IMR-90 (cell line): ENCODE measurements at places on chromosomes 6 and 20. TPM values are rescaled to one million over a fixed set of nuclear protein-coding genes. Genes with fewer than 3 reads are reported as not detected.

The CYP24A1 gene
- polyA plus RNA-seq: not detected in 2 replicates

GRCh38 chr6:54879188-54879985, 32.8 kb downstream of the FAM83B start:
- no peaks in the 10 kb centered on the region for H3K4me1 ChIP-seq
- no peaks in the 10 kb centered on the region for H3K36me3 ChIP-seq
- no peak for DNase-seq
- H3K4me3 ChIP-seq: no peak overlapping the region
- no peak overlapping the region for H3K27ac ChIP-seq
- H3K27me3 ChIP-seq: no peaks in the 10 kb centered on the region

DNA sequence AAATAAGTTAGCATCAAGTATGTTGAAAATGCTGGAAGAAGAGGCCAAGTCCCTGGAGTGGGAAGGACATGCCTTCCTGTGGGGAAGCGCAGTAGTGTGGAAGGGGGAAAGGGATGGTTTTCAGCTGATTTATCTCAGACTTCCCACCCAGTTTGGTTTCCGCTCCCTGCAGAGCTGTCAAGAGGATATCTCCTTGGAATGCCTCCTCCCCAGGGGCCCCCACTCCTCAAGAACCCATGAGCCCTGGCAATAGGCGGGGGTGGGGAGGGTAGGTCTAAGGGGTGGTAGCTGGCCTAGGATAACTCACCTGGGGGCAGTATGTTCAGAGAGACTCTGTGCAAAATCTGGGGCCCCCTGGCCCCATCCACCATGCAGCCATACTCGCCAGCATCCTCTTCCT, 696 bp downstream of the TREML1 start:
- no peaks in the 10 kb centered on the region for H3K4me1 ChIP-seq
- H3K27ac ChIP-seq: no peak overlapping the region
- no peaks in the 10 kb centered on the region; the same call in 1 of the 2 replicates for H3K27me3 ChIP-seq
- no peaks in the 10 kb centered on the region for H3K36me3 ChIP-seq
- DNase-seq: no peak

- no peak overlapping the region for H3K4me3 ChIP-seq
- no peak overlapping the region for H3K27ac ChIP-seq
- H3K27me3 ChIP-seq: no peaks in the 10 kb centered on the region
- H3K36me3 ChIP-seq: no peaks in the 10 kb centered on the region
- peaks cover 23% of the 10 kb centered on the region for H3K4me1 ChIP-seq
- peak; percentile 30 for DNase-seq
Measured at GRCh38 chr6:1327630-1328029, 15.7 kb downstream of the FOXQ1 start.

The SAMD3 gene
- polyA plus RNA-seq: 3.6 and 3.9 TPM in 2 replicates

DNA sequence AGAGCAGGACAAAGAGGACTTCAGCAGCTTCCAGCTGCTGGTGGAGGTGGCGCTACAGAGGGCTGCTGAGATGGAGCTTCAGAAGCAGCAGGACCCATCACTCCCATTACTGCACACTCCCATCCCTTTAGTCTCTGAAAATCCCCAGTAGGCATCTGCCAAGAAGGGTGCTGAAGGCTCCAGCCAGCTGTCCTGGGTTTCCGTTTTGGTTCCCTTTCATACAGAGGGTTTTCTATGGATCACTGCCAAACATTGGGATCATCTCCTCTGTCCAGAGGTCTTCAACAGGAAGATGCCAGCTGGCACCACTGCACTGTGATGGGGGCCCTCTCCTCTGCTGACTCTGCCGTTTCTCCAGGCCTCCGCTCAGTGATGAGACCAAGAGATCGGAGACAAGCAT, 14.3 kb upstream of the RAB5IF start:
- no peak overlapping the region for H3K4me3 ChIP-seq
- H3K27ac ChIP-seq: no peak overlapping the region
- H3K36me3 ChIP-seq: peaks cover 16% of the 10 kb centered on the region
- H3K4me1 ChIP-seq: no peaks in the 10 kb centered on the region
- DNase-seq: no peak

- peaks cover 20% of the 10 kb centered on the region for H3K4me1 ChIP-seq
- H3K27me3 ChIP-seq: no peaks in the 10 kb centered on the region
- no peak overlapping the region for H3K4me3 ChIP-seq
- peak; percentile 43 for DNase-seq
- H3K27ac ChIP-seq: no peak overlapping the region
Measured at GRCh38 chr6:136066005-136066404, 184.1 kb downstream of the MTFR2 start.

The C20orf202 gene
- polyA plus RNA-seq: not detected in 2 replicates

DNA sequence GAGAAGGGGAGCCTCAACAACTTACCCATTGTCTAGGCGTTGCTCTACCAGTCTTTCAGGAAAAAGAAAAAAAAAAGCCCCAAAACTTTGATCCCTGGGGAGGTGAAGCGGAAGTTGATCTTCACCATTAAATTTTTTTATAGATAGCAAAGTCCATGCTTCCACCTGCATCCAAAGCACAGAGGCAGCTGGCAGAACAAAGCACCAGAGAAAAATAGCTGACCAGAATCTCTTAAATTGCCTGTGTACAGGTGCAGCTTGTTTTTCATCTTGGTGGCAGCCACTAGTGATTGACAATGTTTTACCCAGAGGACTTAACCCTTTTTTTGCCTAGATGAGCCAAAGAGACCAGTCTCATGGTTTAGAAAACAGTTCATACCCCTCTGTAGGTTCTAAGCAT, 86.0 kb downstream of the MYB start:
- H3K4me1 ChIP-seq: no peaks in the 10 kb centered on the region
- H3K36me3 ChIP-seq: no peaks in the 10 kb centered on the region
- peaks cover 1% of the 10 kb centered on the region for H3K27me3 ChIP-seq

GRCh38 chr6:110622912-110623578, 146.6 kb upstream of the SLC22A16 start:
- peaks cover 5% of the 10 kb centered on the region for H3K4me1 ChIP-seq
- H3K36me3 ChIP-seq: peaks cover 5% of the 10 kb centered on the region; the same call in 1 of the 2 replicates
- no peak for DNase-seq
- no peaks in the 10 kb centered on the region for H3K27me3 ChIP-seq
- H3K27ac ChIP-seq: no peak overlapping the region
- no peak overlapping the region for H3K4me3 ChIP-seq

The HRH3 gene
- not detected in 2 replicates for polyA plus RNA-seq

- no peaks in the 10 kb centered on the region for H3K27me3 ChIP-seq
- no peak overlapping the region for H3K27ac ChIP-seq
- no peaks in the 10 kb centered on the region for H3K36me3 ChIP-seq
- no peak for DNase-seq
- H3K4me1 ChIP-seq: peaks cover 8% of the 10 kb centered on the region
Measured at GRCh38 chr20:23141450-23142161, 55.5 kb upstream of the CD93 start.

The HLA-DQB2 gene
- polyA plus RNA-seq: not detected in 2 replicates

The ACTL10 gene
- polyA plus RNA-seq: 0.43 and 0.49 TPM in 2 replicates

DNA sequence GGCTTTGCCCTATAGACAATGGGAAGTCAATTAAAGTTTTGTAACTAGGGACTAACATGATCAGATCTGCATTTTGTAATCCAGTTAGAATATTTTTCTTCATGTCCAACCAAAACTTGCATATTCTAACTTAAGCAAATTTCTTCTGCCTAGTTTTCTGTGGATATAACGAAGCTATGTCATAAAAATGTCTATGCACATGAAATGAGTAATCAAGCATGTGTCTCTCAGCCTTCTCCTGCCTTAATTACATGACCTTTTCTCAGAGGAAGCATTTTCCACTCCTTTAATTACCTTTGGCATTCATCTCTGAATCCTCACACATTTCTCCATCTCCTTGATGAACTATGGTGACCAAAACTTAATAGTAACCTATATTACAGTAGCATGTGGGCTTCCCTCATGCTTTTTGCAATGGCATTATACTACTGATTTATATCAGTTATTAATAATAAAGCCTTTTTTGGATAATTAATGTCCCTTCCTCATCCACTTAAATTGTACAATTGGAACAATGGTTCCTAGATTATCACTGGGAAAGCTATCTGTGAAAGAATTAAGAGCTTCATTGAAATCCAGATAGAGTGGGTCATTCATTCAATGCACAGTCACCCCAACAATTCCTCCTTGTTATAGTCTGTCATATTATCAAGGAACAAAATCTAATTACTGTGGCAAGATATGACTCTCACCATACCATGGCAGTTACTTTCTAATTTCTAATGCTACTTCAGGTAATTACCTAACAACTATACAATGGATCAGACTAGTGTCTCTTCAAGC, 19.1 kb upstream of the FBXO9 start:
- H3K27me3 ChIP-seq: no peaks in the 10 kb centered on the region
- DNase-seq: no peak
- peaks cover under 1% of the 10 kb centered on the region; the same call in 1 of the 2 replicates for H3K36me3 ChIP-seq
- no peak overlapping the region for H3K27ac ChIP-seq

The SPATA25 gene
- polyA plus RNA-seq: 0.36 and 1.0 TPM in 2 replicates

The ULBP3 gene
- 11.1 and 13.2 TPM in 2 replicates for polyA plus RNA-seq

The RIPOR3 gene
- polyA plus RNA-seq: 1.7 TPM in 2 replicates

DNA sequence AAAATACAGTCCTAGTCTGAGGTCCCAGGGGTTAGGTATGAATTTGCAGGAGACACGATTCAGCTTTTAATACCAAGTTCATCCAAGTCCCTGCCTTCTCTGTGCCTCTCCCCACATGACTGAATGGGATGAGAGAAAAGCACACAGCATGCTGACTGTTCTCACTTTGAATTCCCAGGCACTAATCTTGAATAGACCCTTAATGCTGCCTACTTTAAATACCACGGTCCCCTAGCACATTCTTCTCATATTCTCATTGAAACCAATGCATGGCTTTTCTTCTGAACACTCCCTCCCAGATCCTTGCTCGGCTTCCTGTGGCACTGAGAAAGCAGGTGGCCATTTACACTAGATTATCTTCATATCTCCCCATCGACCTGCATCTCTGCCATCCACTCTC, 30.1 kb upstream of the SCAF8 start:
- DNase-seq: no peak
- no peaks in the 10 kb centered on the region for H3K36me3 ChIP-seq
- H3K27ac ChIP-seq: no peak overlapping the region
- no peaks in the 10 kb centered on the region for H3K4me1 ChIP-seq
- H3K4me3 ChIP-seq: no peak overlapping the region
- peaks cover 6% of the 10 kb centered on the region; the same call in 1 of the 2 replicates for H3K27me3 ChIP-seq

DNA sequence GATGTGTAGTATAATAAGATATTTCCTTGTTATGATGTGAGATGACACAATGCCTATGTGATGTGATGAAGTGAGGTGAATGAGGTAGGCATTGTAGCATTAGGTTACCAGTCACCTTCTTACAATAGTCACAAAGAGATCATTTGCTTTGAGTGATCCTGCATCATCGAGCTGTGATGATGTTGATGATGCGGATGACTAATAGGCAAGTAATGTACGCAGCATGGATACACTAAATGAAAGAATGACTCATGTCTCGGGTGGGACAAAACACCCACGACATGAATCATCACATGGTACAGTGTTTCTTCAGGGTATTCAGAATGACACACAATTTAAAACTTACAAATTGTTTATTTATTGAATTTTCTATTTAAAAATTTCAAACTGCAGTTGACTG, 806.3 kb upstream of the GJE1 start:
- no peak overlapping the region for H3K27ac ChIP-seq
- no peaks in the 10 kb centered on the region for H3K36me3 ChIP-seq
- DNase-seq: peak; percentile 100

The HLA-DQB1 gene
- polyA plus RNA-seq: not detected in 2 replicates

The C6orf52 gene
- 0.31 TPM in 1 of 2 replicates, not detected in the other for polyA plus RNA-seq

DNA sequence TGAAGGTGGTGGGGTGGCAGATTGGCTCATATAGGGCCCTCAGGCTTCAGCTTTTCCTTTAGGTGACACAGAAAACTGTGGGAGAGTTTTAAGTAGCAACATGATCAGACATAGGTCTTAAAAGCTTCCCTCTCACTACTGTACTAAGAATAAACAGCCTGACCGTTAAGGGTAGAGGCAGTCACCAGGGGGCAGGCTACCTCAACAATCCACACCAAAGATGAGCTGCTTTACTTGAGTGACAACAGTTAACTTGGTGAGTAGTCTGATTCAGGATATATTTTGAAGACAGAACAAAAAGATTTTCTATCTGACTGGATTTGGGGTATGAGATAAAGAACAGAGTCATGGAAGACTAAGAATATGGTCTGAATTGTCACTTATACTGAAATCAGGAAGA, 193.1 kb upstream of the SHLD1 start:
- no peak overlapping the region for H3K4me3 ChIP-seq
- H3K27ac ChIP-seq: no peak overlapping the region
- H3K36me3 ChIP-seq: peaks cover 60% of the 10 kb centered on the region
- H3K27me3 ChIP-seq: no peaks in the 10 kb centered on the region
- H3K4me1 ChIP-seq: no peaks in the 10 kb centered on the region

The PXMP4 gene
- polyA plus RNA-seq: 7.1 TPM in 2 replicates

The MRAP2 gene
- 0.03 and 0.04 TPM in 2 replicates for polyA plus RNA-seq

DNA sequence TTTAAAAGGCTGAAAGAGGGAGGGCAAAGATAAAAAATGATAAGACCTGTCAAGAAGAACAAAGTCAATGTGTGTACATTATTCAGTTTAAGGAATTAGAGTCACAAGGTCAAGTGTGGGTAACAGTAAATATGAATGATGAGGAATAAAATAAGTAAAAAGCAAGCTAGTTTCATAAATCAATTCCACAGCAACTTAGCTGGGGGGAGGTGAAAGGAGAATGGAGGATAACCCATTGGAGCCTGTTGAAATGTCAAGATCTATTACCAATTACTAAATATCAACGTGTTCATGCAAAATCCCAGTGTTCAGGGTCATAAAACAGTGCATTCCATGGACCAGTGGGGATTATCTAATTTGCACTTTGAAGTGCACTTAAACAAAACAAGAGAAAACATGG, 242.9 kb downstream of the TBX18 start:
- H3K36me3 ChIP-seq: no peaks in the 10 kb centered on the region
- no peak for DNase-seq
- no peaks in the 10 kb centered on the region for H3K4me1 ChIP-seq
- no peak overlapping the region for H3K27ac ChIP-seq
- no peaks in the 10 kb centered on the region; the same call in 1 of the 2 replicates for H3K27me3 ChIP-seq
- H3K4me3 ChIP-seq: no peak overlapping the region

The SLC12A5 gene
- 2.2 and 3.4 TPM in 2 replicates for polyA plus RNA-seq

The RIMS4 gene
- not detected in 2 replicates for polyA plus RNA-seq

The C6orf163 gene
- 0.43 and 0.55 TPM in 2 replicates for polyA plus RNA-seq

The FAM184A gene
- 0.03 and 0.07 TPM in 2 replicates for polyA plus RNA-seq

The GJA1 gene
- 131 and 180 TPM in 2 replicates for polyA plus RNA-seq

DNA sequence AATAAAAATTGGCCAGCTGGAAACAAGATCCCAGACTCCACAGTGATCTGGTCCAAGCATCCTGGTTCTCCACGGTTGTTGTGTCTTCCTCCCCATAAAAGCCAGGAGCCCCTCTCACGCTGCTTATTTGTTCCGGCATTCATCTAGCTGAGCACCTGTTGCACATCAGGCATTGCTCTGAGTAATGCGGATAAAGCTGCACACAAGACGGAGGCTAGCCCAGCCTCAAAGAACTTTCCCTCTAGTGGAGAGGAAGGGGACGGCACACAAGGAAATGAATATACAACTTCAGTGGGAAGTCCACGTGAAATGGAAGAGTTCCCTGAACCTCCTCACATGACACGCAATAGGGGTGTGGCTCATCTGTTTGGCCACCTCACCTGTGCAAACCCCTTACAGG, 30.3 kb upstream of the NXT1 start:
- H3K27me3 ChIP-seq: peaks cover 7% of the 10 kb centered on the region
- no peaks in the 10 kb centered on the region for H3K36me3 ChIP-seq
- peak; percentile 17 for DNase-seq
- no peaks in the 10 kb centered on the region for H3K4me1 ChIP-seq
- H3K4me3 ChIP-seq: no peak overlapping the region
- no peak overlapping the region for H3K27ac ChIP-seq

The CALHM6 gene
- polyA plus RNA-seq: 1.1 and 1.5 TPM in 2 replicates
